IPS DF 6.9 (cell line): ENCODE measurements at places on chromosomes 1 and 21.

DNA sequence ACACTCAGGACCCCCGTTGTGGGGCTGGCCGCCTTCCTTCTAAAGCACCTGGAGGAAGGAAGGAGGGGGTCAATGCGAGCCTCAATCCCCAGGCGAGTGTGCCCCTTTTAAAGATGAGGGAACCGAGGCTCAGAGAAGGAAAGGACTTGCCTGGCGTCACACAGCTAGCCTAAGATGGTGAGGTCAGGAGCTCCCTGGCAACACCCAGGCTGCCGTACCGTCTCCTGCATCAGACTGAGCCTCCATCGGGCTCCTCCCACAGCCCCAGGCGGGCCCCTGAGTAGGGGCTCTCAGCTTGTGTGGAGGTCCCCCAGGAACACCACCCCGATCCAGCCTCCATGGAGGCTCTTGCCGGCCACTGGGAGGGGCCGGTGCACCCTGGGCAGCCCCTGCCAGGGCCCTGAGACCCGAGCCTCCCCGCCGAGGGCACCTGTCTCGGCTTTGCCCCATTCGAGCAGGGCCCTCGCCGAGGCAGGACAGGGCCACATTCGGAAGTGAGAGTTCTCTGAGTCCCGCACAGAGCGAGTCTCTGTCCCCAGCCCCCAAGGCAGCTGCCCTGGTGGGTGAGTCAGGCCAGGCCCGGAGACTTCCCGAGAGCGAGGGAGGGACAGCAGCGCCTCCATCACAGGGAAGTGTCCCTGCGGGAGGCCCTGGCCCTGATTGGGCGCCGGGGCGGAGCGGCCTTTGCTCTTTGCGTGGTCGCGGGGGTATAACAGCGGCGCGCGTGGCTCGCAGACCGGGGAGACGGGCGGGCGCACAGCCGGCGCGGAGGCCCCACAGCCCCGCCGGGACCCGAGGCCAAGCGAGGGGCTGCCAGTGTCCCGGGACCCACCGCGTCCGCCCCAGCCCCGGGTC, at the start of gene AIRE:
AIRE (plus strand) TSS at position 739 of the 855 bp plus-strand sequence. CDS start 131 bp downstream, outside the sequence.
- no peak for DNase-seq

GRCh38 chr1:216670118-216670883, 52.9 kb downstream of the ESRRG start:
- no peak for DNase-seq

DNA sequence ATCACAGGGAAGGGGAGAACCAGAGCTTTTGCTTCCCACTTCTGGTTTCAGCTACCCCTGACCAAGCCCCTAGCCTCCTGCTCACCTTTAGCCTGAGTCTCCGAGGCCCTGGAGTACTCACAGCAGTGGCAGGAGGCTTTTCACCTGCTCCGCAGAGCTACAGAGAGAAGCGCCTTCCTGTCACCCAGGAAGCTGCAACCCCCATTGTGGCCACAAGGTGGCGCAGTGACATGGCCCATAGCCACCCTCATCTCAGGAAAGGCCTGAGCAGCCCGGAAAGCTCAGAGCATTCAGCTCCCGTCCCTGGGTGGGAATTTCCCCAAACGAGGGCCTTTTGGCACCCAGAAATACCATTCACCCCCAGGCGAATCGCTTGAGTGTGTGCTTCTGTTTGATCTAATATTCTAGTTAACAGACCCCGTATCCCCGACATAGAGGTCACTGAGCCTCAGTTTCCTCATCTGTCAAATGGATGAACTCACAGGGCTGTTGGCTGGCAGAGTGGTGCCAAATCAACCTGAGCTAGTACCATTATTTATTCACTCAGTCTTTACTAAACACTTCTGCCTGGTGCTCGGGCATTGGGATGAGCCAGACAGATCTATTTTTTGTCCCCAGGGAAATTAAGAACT, 25.3 kb downstream of the A3GALT2 start:
- DNase-seq = peak; percentile 66

- DNase-seq = no peak
These were observed 3.9 kb downstream of the LAMB3 start for GRCh38 chr1:209648346-209648745.

DNA sequence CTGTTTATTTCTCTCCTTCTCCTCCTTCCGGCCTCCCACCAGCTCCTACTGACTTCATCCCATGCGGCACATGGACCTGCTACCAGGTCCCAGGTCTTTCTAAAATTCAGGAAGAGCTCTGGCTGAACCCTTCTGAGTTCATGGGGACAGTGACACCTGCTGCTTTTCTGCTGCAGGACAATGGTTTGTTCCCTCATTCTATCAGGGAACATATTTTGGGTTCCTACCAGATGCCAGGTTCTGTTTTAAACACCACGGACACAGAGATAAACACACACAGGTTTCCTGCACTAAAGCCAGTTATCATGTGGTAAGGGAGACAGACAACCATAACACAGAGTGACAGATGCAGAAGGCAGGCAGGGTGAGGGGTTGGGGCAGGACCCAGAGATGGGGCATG, 114.0 kb upstream of the RAB4A start:
- DNase-seq = no peak

GRCh38 chr1:112507921-112508277, 866 bp upstream of the WNT2B start:
- DNase-seq = no peak

- DNase-seq = no peak
These were observed 518.6 kb upstream of the ZP4 start for GRCh38 chr1:238409191-238409850.

- no peak for DNase-seq
These were observed 5.2 kb downstream of the NPL start for GRCh38 chr1:182794676-182795201.

GRCh38 chr1:47875831-47876586, 121.2 kb downstream of the TRABD2B start:
- DNase-seq = no peak

DNA sequence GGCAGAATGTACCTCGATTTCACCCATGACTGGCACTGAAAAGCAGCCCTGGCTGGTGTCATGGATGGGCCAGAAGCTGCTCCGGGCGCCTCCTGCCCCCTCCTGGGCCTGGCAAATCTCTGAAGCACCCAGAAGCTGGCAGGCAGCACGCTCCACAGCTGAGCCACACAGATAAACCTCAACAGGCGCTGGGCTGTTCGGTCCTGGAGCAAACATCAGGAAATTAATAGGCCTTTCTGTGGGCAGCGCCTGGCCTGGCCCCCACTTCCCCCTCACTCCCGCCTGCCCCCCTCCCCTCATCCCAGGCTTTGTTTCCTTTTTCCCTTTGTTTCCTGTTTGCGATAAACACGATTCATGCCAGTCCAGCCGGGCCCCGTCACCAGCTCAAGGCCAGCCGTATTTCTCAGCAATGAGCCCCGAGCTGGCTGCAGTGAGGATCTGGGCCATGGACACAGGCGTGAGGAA, 20.1 kb upstream of the DISP3 start:
- no peak for DNase-seq

DNA sequence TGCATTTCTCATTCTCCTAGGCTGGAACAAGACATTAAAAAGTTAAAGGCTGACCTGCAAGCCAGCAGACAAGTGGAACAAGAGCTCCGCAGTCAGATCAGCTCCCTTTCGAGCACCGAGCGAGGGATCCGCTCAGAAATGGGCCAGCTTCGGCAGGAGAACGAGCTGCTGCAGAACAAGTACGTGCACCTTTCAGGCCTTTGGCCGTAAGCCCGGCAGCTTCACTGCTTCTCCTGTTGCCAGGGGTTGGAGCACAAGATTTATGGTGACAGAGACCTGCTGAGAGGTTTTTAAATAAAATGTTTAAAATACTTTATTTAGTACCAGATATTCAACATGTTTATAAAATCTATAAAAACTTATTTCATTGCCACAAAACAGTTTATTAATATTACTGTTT, 53.4 kb downstream of the MACO1 start:
- DNase-seq = no peak
